ENCODE measurements at places on chromosomes 5 and 9. TPM values are rescaled to one million over a fixed set of nuclear protein-coding genes. Genes with fewer than 3 reads are reported as not detected.

DNA sequence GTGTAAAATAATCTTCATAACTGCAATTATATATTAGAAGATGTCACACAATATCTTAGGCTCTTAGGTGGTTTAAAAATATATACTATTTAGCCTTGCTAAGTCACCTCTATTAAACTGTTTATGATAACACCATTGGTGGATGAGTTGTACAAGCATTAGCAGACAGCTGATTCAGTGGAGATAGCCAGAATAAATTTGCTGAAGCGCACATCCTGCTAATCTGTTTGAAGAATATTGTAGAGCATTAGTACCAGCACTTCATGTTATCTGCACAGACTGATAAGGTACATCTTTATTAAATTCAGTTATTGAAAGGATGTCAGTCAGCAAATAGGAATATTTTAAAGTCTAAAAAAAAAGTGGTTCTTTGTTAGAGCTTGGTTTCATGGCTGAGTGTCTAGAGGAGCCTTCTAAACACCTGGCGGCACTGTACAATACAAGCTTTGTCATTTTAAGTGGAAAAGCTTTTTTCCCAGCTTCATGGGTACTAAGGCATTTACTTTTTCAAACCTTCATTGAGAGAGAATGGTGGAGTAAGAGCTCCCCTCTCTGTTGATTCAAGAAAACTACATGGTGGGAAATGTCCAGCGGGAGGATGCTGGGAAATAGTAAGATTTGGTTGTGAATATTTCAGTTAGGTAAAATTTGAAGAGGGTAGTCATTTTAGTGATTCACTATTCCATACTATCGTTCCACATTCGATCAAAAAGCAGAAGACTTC, 275.1 kb downstream of the SLF1 start:
- DNase-seq = no peak
- no peaks in the 10 kb centered on the region for H3K36me3 ChIP-seq
- no peaks in the 10 kb centered on the region for H3K4me1 ChIP-seq
- no peak overlapping the region for H3K27ac ChIP-seq

GRCh38 chr9:98360176-98360708, 104.8 kb upstream of the TBC1D2 start:
- H3K4me3 ChIP-seq = no peak overlapping the region
- H3K36me3 ChIP-seq = no peaks in the 10 kb centered on the region

DNA sequence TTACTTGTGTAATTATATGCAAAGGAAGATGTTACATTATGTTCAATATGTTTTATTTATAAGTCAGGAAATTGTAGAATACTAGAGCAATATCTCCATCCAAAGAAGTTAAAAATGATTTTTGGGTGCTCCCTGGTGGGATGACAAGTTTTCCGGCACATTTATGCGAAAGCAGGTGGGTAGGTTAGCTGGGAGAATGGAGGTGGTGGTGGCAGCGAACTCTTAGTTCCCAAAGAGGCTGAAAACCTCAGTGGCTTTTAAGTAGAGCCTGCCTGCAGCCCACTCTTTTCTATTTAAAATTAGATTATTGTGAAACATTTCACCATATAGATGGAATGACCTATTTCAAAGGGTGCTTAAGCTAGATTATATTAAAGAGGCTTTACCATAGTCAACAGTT, 51.8 kb downstream of the ANKRD33B start:
- no peak overlapping the region for H3K27ac ChIP-seq
- H3K4me3 ChIP-seq = no peak overlapping the region
- DNase-seq = no peak
- peaks cover 4% of the 10 kb centered on the region for H3K27me3 ChIP-seq

GRCh38 chr9:20220286-20220685, 402.0 kb downstream of the MLLT3 start:
- H3K27me3 ChIP-seq = peaks cover 5% of the 10 kb centered on the region
- peaks cover 18% of the 10 kb centered on the region for H3K4me1 ChIP-seq
- no peak for DNase-seq
- H3K36me3 ChIP-seq = peaks cover 8% of the 10 kb centered on the region
- no peak overlapping the region for H3K4me3 ChIP-seq

- no peak overlapping the region for H3K27ac ChIP-seq
- no peaks in the 10 kb centered on the region for H3K36me3 ChIP-seq
- H3K27me3 ChIP-seq = no peaks in the 10 kb centered on the region
- H3K4me1 ChIP-seq = no peaks in the 10 kb centered on the region
- no peak overlapping the region for H3K4me3 ChIP-seq
Observed at GRCh38 chr9:72158680-72159079, 9.4 kb downstream of the GDA start.

DNA sequence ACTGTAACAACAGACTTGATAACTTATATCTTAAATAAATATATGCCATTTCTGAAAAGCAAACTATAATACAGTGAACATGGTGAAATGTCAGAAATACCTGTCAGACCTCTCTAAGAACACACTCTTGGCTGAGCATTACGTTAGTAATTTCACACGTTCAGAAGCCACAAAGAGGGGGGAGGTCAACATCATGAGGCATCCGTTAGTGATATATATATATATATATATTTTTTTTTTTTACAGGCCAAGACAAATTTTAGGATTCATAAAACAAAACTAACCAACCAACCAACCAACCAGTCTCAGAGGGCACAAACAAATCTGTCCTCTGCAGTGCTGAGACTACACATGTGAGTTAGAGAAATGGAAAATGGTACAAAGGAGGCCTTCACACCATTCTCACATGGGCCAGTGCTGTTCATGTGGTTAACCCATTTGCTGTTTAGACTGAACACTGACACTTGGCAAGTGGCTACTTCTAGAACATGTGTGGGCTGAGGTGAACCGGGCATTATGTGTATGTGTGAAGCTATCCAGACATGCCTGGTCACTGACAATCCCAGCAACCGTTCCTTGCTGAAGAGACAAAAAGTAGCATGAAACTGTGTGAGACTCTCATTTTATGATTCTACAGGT, 54.5 kb downstream of the ELL2 start:
- no peak for DNase-seq
- no peaks in the 10 kb centered on the region for H3K27me3 ChIP-seq

GRCh38 chr9:90631964-90632363, 10.7 kb downstream of the DIRAS2 start:
- no peaks in the 10 kb centered on the region for H3K4me1 ChIP-seq
- no peak overlapping the region for H3K4me3 ChIP-seq
- DNase-seq = no peak
- no peaks in the 10 kb centered on the region for H3K36me3 ChIP-seq
- H3K27ac ChIP-seq = no peak overlapping the region

- H3K4me1 ChIP-seq = peaks cover 44% of the 10 kb centered on the region
- no peak for DNase-seq
- H3K4me3 ChIP-seq = no peak overlapping the region
- no peaks in the 10 kb centered on the region for H3K36me3 ChIP-seq
- peak overlapping the region; percentile 67 for H3K27ac ChIP-seq
Observed at GRCh38 chr5:88829054-88829453, 53.9 kb downstream of the MEF2C start.

DNA sequence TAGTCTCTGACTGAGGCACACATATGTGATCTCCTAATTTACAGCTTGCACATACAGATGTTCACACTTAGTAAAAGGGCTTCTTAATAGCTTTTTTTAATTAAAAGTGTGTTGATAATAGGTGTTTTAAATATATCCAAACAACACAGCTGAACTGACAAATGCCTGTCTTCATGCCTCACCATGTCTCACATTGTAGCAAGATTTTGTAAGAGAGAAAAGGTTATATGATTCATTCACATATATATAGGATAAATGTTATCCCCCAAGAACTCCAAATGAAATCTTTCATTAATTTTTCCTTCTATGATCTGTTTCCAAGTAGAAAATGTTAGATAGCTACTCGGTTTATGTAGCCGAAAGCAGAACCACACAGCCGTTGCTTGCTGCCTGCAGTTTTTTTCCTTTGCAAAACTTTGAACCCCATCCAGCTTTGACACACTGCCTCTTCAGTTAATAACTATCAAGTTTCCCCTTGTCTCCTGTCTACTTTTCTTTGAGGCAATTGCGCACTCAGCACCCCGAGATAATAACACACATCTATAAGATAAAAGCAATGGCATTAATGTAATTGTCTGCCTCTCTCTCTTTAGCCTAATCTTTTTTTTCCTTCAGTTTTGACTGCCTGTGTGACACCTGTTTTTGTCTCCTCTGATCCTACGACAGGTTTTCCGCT, 299.2 kb downstream of the BNC2 start:
- no peak for DNase-seq
- H3K27ac ChIP-seq = no peak overlapping the region
- H3K36me3 ChIP-seq = no peaks in the 10 kb centered on the region
- no peaks in the 10 kb centered on the region for H3K27me3 ChIP-seq
- H3K4me1 ChIP-seq = no peaks in the 10 kb centered on the region

- H3K27ac ChIP-seq = no peak overlapping the region
- H3K4me1 ChIP-seq = peaks cover 30% of the 10 kb centered on the region
- no peak for DNase-seq
- no peak overlapping the region for H3K4me3 ChIP-seq
Observed at GRCh38 chr5:14212838-14213237, 69.7 kb downstream of the TRIO start.

The OBP2B gene
- not detected for total RNA-seq

The OTULINL gene
- total RNA-seq = 14.0 TPM

The NOL6 gene
- total RNA-seq = 90.1 TPM

The TRIM36 gene
- not detected for total RNA-seq

The TPD52L3 gene
- total RNA-seq = not detected

The SLC25A2 gene
- 0.20 TPM for total RNA-seq

All from activated T-helper 1 cell treated with anti-CD3 and anti-CD28 coated beads, Interleukin-12 subunit alpha, Interleukin-12 subunit beta, Interleukin-2, Interleukin-4 antibody, amounts not matched to agents 30 ng/mL and 10 ng/mL and 1 ng/mL, durations not matched to agents 14 hours and 24 hours and 36 hours (primary cell).